LoVo (cell line): ENCODE measurements at places on chromosomes 5 and 9.

DNA sequence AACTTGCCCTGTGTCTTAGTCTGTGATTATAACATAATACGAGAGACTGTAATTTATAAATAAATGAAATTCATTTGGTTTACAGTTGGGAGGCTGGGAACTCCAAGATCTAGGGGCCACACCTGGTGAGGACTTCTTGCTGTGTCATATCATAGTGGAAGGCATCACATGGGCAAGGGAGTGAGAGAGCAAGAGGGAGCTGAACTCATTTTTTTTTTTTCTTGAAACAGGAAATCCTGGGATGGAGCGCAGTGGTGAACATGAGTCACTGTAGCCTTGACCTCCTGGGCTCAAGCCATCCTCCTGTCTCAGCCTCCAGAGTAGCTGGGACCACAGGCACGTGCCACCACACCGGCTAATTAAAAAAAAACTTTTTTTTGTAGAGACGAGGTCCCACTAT is 7.2 kb downstream of the MLANA start:
- DNase-seq = no peak

DNA sequence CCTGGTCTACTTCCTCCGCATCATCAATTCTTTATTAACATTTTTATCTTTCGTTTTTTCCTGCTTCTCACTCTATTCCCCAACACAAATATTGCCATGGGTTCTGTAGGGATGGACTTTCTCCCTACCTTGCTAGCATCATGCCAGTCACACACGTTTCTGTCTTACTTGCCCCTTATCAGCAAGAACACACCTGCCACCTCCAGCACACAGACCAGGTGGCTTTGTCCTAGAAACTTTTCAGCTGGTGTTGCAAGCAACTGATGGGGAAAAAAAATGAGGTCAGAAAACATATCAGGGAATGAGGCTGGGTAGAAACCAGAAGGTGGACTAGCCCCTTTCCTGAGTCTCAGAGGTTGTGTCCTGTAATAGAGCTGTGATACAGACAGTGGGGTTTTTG is 5.8 kb downstream of the SH3RF2 start:
- no peak for DNase-seq

- no peak for DNase-seq
Observed at GRCh38 chr5:93850311-93850710, 108.9 kb upstream of the POU5F2 start.

DNA sequence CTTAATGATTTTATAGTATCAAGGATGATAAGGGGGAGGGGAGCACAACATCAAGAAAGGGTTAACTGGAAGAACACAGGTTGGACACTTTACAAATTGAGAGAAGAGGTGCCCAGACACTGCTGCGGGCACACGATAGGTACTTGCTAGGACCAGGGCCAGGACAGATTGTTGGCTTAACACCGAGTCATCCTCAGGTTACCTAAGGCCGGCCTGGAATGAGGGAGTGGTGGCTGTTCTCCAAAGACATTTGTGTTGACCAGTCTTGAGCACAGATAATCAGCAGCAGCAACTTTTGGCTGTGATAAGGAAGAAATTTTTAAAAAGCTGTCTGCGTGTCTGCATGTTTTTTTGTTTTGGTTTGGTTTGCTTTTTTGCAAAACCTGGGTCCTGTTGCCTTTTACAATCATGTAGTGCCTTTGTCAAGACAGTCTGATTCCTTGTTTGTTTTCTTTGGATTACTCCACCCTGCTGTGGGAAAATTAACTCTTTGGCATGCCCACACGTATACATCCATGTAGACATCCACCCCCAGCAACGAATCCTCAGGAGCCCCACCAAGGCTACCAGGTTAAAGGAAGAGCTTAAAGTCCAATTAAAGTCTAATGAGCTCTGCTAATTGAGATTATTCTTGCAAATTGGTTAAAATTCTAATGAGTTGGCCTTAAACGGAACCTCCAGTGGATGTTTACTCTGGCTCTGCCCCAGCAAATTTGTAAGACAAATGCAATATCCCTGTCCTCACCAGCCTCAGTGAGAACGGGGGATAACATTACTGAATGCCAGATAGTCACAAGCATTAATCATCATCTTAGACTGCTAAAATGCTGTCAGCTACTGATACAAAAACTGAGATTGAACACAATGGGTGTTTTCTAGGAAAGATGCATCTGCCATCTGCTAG is 382.3 kb downstream of the ACTL7B start:
- peak; percentile 67 for DNase-seq

- DNase-seq = no peak
Observed at GRCh38 chr9:103533318-103533717, 538.2 kb downstream of the CYLC2 start.

GRCh38 chr9:111405701-111406100 is 75.7 kb upstream of the OR2K2 start:
- DNase-seq = no peak
